GM06990 (cell line): ENCODE measurements at places on chromosomes 1 and 21.

GRCh38 chr1:114455102-114455785, 55.8 kb downstream of the TRIM33 start:
- no peak for DNase-seq

DNA sequence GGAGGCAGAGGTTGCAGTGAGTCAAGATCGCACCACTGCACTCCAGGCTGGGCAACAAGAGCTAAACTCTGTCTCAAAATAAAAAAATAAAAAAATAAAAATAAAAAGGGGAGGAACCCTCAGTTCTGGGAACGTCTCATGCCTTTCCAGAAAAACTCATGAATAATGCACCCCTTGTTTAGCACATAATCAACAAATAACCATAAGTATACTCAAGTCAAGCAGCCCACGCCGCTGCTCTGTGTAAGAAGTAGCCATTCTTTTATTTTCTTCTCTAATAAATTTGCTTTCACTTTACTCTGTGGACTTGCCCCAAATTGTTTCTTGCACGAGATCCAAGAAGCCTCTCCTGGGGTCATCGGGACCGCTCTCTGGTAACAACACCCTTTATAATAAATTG, 14.5 kb upstream of the ACTA1 start:
- DNase-seq: no peak

DNA sequence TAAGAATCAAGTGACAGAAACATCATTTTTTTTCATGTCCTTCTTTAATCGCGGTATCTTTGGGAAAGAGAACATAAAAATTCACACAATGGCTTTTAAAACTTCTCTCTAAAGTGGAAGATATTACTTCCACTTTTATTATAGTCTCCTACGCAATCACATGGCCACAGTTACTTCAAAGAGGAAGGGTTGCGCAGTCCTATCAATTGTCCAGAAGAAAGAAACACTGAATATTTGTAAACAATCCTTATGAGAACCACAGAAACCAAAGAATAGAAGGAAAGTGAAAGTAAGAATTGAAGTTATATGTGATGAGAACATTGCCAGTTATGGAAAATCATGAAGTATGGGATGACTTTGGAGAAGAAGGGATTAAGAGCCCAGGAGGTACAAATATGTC, 32.6 kb downstream of the CFH start:
- no peak for DNase-seq

DNA sequence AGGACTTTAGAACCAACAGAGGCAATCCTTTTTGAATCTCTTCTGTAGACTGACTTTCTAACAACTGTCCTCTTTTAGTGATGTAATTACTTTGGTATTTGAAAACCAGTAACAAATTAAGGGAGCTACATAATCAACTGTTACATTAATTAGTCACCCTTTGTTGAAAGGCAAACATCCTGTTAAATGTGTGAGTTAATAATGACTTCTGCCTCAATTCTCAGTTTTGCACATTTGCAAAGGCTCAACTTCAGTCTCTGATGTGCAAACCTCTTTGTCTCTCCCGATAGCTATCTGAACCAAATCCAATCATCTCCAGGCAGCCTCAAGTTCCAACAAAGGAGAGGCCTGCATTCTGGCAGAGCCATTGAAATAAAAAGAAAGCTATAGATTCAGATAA, 135.4 kb upstream of the C8B start:
- no peak for DNase-seq

- no peak for DNase-seq
Observed at GRCh38 chr1:225441314-225442122, 13.7 kb upstream of the LBR start.

GRCh38 chr1:208183977-208184911, 59.9 kb downstream of the PLXNA2 start:
- no peak for DNase-seq

GRCh38 chr1:73953186-73953585, 244.8 kb downstream of the LRRIQ3 start:
- no peak for DNase-seq
